ENCODE measurements at places on chromosomes 3 and 15.

- DNase-seq: no peak
Observed at GRCh38 chr3:70392227-70392626, 79.8 kb upstream of the MDFIC2 start.

- no peak for DNase-seq
Observed at GRCh38 chr3:177615015-177615414, 417.7 kb upstream of the TBL1XR1 start.

- DNase-seq: no peak
Observed at GRCh38 chr3:44993471-44994205, 17.6 kb downstream of the EXOSC7 start.

DNA sequence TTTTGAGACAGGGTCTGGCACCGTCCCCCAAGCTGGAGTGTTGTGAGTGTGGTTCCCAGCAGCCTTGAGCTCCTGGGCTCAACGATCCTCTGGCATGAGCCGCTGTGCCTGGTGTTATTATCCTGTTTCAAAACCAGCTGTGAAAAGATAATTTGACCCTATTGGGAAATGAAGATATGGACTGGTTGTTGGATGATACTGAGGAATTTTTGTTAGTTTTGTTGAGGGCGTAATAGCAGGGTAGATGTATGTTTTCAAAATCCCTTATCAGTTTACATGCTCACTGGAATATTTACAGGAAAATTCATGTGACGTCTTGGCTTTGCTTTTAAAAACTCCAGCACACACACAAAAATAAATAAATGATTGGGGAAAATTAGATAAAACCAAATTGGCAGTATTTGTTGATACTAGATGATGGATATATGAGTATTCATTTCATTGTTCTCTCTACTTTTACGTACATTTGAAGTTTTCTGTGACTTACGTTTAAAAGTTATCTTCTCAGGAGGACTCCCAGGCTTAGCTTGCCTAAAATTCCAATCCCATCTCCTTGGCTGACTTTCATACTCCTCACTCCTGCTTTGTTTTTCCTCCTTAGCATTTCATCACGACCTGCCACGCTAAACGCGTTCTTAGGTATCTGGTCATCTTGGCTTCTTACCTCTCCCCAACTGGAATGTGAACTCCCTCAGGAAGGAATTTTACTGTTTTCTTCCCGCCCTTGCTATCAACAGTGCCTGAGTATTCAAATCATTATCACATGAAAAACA lies 56.8 kb upstream of the TFRC start:
- no peak for DNase-seq

- DNase-seq: no peak
Observed at GRCh38 chr3:71168880-71169411, 414.6 kb downstream of the FOXP1 start.

GRCh38 chr3:23800731-23801130 lies 5.0 kb upstream of the UBE2E1 start:
- DNase-seq: no peak

DNA sequence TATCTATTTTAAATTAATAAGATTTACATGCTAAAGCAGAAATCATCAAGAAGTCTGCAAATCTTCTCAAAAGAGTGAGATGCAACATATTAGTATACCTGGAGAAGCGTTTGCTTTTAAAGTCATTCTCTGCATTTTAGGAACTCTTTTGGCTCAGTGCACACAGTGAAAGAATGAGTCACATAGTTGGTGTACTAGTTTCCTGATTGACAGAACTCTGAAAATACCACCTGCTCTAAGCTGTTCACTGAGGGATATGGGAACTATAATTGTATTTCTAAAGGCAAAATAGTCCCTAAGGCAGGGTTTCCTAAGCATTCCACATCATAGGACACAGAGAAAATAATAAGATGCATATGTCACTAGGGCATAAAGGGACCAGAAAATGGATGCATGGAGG lies 838.5 kb downstream of the DIPK2A start:
- no peak for DNase-seq

DNA sequence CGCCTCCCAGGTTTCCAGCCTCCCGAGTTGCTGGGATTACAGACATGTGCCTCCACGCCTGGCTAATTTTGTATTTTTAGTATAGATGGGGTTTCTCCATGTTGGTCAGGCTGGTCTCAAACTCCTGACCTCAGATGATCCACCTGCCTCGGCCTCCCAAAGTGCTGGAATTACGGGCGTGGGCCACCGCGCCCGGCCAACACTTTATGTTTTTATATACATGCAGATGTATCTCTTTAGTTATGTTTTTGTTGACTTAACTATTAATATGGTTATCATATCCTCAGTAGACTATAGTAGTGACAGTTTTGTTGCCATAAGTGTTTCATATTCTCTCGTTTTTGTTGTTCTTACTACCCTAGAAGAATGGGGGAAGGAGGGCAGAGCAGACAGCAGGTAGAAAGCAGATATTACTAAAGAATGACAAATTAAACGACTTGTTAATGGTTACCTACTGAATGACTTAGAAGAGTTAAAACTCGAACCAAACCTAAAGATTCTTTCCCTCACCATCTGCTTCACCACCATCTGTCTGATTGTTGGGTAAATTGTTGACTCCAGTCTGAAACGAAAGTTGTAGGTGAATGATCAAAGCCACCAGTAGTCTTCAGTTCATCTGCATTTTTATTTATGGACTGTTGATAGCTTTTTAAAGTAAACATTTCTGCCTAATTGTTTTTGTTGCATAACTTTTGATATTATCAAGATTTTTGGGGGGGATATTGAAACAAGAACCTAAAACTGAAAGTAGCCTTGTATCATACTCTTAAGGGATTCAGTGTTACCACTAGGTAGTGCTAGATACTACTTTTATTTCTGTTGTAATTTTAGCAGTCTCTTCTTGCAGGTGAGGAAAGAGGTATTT lies 89.3 kb downstream of the RASA2 start:
- DNase-seq: no peak

DNA sequence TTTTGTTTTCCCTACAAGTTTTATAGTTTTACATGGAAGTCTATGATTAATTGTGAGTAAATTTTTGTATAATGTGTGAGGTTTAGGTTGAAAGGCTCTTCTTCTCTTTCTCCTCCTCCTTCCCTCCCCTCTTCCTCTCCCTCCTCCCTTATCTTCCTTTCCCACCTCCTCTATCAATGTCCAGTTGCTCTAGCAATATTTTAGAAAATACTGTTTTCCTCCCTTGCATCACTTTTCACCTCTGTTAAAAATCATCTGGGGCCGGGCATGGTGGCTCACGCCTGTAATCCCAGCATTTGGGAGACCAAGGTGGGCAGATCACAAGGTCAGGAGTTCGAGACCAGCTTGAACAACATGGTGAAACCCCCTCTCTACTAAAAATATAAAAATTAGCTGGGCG lies 119.4 kb downstream of the FNDC3B start:
- DNase-seq: no peak

- DNase-seq: no peak
Observed at GRCh38 chr15:63448266-63448665, 56.1 kb upstream of the USP3 start.

- DNase-seq: no peak
Observed at GRCh38 chr15:96340598-96341512, 10.4 kb downstream of the NR2F2 start.

DNA sequence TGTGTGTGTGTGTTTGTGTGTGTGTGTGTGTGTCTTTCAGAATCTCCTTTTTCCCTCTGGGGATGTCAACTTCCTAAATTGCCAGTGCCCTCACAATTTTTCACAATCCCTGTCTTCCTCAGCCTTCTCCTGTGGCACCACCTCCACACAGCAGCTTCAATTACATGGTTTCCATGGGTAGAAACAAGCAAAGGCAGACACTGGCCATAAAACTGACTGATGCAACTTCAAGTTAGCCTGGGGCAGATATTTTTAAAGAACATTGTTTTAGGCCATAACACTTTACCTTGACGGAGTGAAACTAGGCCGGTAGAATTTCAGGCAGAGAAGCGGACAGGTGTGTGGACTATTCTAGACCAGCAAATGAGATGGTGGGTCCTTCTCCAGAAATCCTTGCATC lies 405.8 kb upstream of the SUCLG2 start:
- DNase-seq: no peak

- DNase-seq: no peak
Observed at GRCh38 chr15:42385206-42385979, 26.1 kb downstream of the CAPN3 start.

DNA sequence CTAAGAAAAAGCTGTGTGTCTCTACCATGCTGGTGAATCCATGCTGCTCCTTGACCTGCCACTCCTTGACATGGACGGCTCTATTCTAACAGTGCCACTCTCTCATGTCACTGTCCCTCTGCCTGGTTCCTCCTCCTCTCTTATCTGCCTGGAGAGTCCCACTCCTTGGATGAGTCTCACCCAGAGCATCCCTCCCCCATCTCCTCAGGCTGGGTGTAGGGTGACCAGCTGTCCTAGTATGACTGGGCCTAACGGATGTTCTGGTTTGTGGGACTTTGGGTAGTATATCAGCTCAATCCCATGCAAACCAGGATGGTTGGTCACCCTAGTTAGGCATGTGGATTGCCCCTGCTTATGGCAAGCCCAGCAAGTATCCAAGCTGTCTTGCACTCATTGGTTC lies 54.3 kb downstream of the LIPC start:
- no peak for DNase-seq

GRCh38 chr3:72034986-72035385 lies 250.0 kb upstream of the PROK2 start:
- no peak for DNase-seq

DNA sequence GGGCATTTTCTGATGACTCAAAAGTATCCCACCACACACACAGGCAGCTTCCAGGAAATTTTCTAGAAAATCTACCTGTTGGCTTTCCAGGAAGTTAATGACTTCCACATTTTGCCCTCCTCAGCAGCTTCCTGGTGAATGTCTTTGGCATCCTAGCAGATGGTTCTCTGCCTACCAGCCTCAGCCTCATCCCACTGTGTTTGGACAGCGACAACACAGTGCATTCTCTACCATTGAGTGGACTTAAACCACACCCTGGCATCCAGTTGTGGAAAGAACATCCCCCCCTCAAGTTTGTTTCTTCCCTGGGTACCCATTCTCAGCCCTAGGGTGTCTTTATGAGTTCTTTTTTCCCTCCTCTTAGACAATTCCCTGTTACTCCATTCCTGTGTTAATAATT lies 50.8 kb upstream of the GADL1 start:
- no peak for DNase-seq

All from T-helper 17 cell (primary cell).